Kidney glomerular epithelial cell (primary cell): ENCODE measurements at places on chromosomes 5 and 9.

- DNase-seq = no peak
Observed at GRCh38 chr5:113119246-113119924, 142.8 kb downstream of the DCP2 start.

- DNase-seq = no peak
Observed at GRCh38 chr9:5265939-5266338, 34.7 kb downstream of the INSL4 start.

DNA sequence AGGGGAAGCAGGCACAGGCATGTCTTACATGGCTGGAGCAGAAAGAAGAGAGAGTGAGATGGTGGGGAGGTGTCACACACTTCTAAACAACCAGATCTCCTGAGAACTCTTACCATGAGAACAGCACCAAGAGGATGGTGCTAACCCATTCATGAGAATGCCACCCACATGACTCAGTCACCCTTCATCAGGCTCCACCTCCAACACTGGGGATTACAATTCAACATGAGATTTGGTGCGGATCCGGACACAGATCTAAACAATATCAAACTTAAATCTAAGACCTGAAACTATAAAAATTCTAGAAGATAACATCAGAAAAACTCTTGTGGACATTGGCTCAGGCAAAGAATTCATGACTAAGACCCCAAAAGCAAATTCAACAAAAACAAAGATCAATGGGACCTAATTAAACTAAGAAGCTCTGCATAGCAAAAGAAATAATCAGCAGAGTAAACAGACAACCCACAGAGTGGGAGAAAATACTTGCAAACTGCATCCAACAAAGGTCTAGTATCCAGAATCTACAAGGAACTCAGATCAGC lies 65.4 kb downstream of the SPATA31C2 start:
- DNase-seq = no peak

DNA sequence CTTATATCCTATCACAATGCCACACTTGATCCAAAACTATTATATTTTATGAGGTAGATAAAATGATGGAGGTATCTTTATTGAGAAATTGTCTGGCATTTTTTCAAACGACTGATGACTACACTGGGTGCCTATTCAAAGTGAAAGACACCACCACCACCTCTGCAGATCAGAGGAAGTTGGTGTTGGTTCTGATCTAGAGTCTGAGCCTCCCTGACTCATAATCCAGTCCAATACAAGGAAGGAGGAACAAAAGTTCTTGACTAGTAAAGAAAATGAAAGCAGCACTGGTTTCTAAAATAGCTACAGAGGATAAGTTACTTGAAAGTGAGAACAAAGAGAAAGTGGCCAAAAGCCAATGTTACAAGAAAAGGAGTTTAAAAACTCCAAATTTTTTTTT lies 139.9 kb downstream of the RFX3 start:
- DNase-seq = no peak

GRCh38 chr5:171907725-171908343 lies 98.6 kb downstream of the FBXW11 start:
- DNase-seq = peak; percentile 4

GRCh38 chr5:124404796-124405195 lies 341.6 kb downstream of the ZNF608 start:
- DNase-seq = no peak

GRCh38 chr9:107942856-107943255 lies 453.3 kb upstream of the KLF4 start:
- DNase-seq = no peak

DNA sequence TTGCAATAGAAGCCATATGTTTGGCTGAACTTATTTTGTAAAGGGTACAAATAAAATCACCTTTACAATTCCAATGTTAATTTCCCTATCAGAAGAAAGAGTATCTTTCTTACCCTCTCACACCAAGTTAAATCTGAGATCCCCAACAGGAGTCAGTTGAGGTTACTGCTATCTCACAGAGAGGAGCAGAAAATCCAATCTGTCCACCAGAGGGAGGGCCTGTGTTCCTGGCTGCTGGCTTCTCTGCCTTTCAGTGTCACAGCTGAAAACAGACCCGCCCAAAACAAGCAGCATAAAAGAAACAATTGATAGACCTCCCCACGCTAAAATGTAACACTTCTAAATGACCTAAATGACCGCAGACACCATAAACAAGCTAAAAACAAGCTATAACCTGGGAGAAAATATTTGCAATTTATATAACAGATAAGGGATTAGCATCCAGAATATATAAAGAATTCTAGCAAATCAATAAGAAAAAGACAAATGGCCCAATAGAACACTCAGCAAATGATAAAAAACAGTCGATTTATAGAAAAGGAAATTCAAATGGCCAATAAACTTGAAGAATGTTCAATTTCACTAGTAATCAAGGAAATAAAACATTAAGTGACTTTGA lies 24.5 kb upstream of the MVB12B start:
- peak; percentile 48 for DNase-seq

DNA sequence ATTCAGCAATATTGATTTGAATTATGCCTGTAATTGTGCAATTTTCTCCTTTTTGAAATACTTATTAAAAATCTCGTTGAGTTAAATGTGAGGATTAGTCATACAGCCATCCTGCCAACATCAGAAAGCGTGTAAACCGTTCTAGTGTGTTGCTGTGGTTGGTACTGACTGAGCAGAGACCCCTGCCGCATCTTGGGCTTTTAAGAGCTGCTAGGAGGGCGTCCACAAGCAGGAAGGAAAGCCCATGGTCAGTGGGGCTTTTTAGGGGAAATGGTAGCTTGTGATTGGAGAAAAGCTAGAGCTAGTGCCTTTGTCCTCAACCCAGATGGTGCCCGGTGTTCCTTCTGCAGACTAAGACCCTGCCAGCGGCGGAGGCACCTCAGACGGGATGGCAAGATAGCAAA lies 1.3 kb downstream of the SDHA start:
- DNase-seq = no peak

DNA sequence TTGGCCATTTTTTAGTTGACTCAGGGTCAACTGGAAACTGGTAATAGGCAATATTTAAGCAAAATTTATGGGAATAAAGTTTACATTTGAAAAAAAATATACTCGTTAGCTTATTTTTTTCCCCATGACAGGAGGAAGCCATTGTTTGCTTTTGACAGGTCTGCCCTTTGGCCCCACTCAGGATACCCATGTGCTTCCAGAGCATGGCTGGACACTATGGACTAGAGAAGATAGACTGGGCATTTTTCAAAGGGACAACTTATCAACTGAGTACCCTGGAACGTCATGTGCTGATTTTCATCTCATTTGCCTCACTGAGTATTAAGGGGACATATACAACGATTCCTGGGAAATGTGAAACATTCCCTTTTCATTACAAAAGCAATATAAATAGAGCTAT lies 83.1 kb upstream of the SMIM32 start:
- DNase-seq = no peak

- DNase-seq = no peak
Observed at GRCh38 chr5:159682623-159683022, 233.7 kb upstream of the ADRA1B start.

DNA sequence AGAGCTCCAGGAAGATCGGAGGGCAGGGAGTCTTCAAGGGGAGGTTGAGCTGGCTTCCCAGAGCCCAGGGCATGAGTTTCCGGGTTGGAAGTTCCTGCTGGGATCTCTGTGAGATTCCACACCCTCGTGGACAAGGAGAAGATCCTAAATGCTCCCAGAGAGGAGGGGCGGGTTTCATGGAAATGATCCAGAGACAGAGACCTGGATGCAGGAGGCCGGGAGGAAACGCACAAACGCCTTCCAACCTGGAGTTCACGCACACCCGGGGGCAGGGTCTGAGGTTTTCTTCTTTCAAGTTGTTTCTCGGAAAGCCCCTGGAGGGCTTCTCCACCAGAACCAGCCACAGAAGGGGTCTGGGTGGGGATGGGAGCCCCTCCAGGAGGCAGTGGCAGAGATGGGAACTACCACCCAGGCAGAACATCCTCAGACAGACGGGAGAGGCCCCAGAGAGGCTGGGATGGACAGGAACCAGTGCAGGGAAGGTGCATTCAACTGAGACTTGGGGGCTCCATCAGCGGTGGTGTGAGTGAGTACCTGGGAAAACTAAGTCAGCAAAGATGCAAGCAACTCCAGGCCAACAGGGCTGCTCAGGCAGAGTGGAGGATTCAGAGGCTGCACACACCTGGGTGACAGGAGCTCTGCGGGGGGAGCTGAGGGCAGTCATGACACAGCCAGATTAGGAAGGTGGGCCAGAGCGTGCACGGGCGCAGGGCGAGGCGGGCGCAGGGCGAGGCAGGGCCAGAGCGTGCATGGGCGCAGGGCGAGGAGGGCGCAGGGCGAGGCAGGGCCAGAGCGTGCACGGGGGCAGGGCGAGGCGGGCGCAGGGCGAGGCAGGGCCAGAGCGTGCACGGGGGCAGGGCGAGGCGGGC lies 52.1 kb upstream of the EXOC3 start:
- DNase-seq = no peak

DNA sequence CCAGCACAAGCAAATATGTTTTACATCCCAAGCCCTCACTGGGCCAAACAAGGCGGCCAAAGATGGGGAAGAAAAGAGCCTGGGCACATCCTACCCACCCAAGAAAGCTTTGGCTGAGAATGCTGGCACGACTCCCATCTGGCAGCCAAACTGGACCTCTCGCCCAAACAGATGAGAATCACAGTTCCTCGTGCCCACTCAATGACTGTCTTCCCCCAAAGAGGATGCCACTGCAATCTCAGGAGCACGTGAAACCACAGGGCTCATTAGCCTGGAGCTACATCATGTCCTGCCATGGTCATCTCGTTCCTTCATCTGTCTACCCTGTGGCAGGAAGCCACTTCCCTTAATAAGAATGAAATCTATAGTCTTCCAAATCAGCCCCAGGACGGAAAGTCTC lies 536.8 kb downstream of the BNC2 start:
- DNase-seq = no peak

GRCh38 chr5:158079097-158079496 lies 220.2 kb upstream of the CLINT1 start:
- no peak for DNase-seq

DNA sequence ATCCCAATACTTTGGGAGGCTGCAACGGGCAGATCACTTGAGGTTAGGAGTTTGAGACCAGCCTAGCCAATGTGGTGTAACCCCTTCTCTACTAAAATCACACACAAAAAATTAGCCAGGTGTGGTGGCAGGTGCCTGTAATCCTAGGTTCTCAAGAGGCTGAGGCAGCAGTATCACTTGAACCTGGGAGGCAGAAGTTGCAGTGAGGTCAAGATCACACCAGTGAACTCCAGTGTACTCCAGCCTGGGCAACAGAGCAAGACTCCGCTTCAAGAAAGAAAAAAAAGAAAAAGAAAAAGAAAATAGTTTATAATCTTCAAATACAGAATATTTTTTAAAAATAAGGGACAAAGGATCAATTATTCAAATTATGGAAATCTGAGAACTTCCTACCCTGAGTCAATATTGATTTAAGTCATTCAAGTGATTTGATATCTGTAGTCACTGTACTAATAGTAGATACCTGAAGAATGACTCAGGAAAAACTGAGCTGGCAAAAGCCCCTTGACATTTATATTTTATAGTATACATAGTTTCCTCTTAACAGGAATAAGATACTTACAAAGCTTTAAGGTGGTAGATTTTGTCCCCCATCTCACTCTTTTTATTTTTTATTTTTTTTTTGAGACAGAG lies 61.8 kb downstream of the PTBP3 start:
- peak; percentile 21 for DNase-seq

DNA sequence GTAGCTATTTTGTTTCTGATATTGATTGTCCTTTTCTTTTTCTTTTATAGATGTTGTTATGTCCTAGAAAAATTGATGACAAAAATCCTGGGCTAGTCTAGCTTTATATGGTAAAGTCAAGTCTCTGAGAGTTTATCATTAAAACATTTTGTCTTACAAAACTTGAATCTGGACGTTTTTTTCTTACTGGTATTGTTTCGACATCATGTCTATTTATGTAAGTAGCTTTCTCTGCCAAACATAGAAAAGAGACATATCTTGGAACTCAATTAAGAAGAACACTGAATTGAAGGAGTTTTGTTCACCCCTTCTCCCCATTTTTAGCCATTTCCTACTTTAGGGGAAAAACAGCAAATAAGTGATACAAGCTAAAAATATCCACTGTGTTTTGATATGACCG lies 151.5 kb downstream of the ISOC1 start:
- DNase-seq = no peak

GRCh38 chr9:77521091-77521490 lies 127.0 kb downstream of the GNA14 start:
- no peak for DNase-seq

DNA sequence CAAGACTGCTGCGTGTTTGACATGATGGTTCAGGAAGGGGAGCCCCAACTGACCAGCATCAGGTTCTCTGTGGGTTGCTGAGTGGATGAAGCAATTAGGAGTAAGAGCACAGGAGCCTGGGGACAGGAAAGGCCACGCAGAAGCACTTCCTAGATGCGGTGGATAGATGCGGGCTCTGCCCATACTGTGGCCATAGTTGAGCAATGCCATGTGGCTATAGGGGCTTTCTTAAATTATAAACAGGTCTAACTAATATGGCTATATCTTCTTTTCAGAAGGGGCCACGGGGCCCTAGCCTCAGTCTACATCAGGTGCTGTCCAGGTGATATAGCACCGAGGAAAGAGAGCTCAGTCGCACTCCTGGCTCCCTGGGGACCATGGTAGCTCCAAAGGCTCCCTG lies 198.6 kb downstream of the GADD45G start:
- no peak for DNase-seq

DNA sequence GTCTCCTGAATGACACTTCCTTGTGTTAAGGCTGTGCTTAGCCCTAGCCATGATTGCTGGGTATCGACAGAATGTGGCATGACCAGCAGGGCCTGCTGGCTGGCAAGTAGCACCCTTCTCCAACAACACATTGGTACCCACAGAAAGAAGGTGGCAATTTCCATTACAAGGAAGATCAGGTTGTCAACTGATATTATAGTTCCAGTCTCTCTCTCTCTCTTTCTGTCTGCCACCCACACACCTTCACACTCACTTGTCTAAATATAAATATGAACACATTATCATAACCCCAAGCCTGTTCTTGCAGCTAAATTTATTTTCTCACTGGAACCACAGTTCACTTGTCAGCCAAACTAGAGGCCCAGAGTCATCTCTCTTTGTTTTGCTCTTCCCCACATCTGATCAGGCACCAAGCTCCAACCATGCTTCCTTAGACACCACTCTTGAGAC lies 408.1 kb upstream of the PIK3R1 start:
- DNase-seq = no peak

- no peak for DNase-seq
Observed at GRCh38 chr5:1670351-1670750, 129.3 kb downstream of the MRPL36 start.

GRCh38 chr5:15570491-15570890 lies 70.5 kb downstream of the FBXL7 start:
- DNase-seq = no peak

- DNase-seq = no peak
Observed at GRCh38 chr5:105954341-105954740, 1716.4 kb downstream of the EFNA5 start.

DNA sequence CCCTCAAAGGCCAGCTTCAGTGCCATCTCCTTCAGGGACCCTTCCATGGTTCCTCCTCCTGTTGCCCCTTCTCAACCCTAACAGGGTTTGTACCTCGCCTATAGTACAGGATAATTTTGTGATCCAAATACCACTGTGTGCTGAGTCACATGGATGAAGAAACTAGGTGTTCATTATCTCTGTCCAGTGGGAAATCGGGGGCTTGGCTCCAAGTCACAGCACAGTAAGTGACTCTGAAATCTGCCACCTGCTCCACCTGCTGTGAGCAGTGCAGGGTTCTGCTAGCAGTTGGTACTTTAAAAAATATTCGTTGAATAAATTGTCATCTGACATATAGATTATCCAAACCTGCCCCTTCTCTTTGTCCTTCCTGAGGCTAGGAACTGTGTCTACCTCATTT lies 123.2 kb upstream of the OTULINL start:
- no peak for DNase-seq
